ENCODE measurements at places on chromosomes 6 and 20.
A peak's percentile ranks its signal among the peaks of the same experiment; 100 is the strongest.

GRCh38 chr20:59485576-59486454 lies 118.5 kb upstream of the PHACTR3 start:
- DNase-seq = no peak

DNA sequence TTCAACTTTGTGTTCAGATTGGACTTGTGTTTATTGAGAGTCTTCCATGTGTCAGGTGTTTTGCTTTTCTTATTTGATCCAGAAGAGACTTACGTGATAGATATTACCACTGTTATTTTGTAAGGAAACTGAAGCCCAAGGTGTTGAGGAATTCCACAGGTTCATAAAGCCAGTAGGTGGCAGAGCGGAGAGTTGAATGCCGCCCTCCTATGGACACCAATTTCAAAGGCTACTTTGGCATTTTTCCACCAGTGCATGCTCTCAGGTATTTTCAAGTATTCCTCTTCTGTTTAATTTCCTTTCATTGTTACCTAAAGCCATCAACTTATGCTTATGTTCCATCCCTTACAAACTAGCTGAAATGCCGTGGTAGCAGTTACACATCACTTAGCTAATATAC lies 14.0 kb upstream of the COL10A1 start:
- no peak for DNase-seq

DNA sequence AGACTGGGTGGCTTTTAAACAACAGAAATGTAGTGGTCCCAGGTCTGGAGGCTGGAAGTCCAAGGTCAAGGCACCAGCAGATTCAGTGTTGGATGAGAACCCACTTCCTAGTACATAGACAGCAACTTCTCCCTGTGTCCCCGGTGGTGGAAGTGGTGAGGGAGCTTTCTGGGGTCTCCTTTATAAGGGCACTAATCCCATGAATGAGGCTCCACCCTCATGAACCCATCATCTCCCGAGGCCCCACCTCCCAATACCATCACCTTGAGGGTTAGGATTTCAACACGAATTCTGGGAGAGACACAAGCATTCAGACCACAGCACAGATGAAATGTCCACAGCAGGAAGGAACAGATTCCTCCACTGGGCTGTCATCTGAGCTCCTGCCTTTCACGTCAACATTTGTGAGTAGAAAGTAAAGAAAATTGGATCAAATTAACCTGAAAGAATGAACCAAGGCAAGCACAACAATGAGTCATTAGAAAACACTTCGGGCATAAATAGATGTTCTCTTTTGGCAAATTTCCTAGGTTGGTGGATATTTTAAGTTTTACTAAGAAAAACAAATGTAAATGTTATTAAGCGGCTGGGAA lies 130.7 kb downstream of the RNASET2 start:
- no peak for DNase-seq

DNA sequence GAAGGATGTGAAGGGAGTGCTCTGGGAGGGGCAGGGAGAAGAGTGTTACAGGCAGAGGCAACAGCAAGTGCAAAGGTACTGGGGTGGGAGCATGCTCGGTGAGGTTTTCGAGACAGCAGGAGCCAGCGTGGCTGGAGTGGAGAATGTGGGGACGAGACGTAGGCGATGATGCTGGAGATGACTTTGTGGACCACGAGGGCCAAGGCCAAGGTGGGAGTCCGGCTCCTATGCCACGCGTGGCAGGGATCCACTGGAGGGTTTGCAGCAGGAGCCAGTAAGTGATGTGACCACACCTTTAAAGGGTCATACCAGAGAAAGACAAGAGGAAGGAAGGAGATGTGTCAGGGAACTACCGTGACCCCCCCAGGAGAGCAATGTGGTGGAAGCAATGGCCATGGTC lies 7.3 kb downstream of the PTGIS start:
- no peak for DNase-seq

GRCh38 chr20:7151676-7152470 lies 384.4 kb downstream of the BMP2 start:
- no peak for DNase-seq

GRCh38 chr6:36099869-36100483 lies 30.3 kb upstream of the MAPK13 start:
- DNase-seq = no peak

DNA sequence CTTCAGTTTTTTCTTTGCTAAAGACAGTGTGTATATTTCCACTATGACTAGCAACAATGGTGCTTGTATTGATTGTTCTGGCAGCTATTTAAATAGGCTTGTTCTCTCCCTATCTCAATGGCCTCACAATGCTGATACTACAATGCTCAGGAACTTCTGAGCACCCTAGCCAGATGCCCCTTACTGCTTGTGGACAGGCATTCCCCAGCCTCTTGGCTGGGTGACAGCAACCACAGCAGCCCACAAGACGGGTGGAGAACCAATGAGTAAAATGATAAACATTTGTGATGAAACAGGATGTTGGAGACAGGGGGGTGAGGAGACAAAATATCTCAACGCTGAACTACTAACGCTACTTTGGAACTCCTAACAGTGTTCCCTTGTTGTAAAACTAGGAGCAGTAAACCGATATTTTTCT lies 42.3 kb downstream of the HIVEP2 start:
- DNase-seq = peak; percentile 69

GRCh38 chr6:33577106-33577535 lies 3.0 kb downstream of the BAK1 start:
- peak; percentile 65 for DNase-seq

DNA sequence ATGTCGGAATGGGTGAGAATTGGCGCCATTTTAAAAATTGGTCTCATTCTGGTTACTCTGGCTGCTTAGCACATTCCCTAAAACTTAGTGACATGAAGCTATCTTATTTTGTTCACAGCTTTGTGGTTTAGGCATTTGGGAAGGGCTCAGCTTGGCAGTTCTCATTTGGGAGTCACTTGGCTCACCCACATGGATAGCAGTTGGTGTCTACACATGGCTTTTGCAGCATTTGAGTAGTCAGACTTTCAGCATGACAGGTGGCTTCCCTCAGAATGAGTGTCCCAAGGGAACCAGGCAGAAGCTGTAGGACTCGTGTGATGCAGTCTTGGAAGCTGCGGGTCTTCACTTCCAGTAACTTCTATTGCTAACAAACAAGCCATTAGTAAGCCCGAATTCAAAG lies 64.6 kb downstream of the UST start:
- no peak for DNase-seq

GRCh38 chr6:32198345-32198696 lies 5.9 kb upstream of the GPSM3 start:
- no peak for DNase-seq
